Thymus (tissue), 14 donors: ENCODE measurements at places on chromosomes 2 and 18. TPM values are rescaled to one million over a fixed set of nuclear protein-coding genes. Genes with fewer than 3 reads are reported as not detected.

DNA sequence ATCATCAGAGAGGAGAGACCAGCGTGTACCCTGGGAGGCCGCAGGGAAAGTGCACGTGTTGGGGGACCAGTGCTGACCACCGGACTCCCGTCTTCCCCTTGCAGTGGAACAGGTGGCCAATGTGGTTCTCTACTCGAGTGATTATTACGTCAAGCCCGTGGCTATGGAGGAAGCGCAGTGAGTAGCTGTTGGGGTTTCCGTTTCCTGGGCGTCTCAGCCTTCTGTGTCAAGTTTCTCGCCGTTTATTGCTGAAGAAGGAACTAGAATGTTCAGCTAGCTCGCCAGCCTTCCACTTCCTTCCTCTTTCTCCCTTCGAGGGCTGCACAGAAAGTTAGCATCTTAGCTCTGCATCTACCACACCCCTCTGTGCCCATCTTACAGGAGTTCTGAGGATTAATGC lies 22.8 kb upstream of the DGKD start:
- H3K27ac ChIP-seq, result peak overlapping the region; percentile 89
- H3K4me1 ChIP-seq, result peaks cover 4% of the 10 kb centered on the region
- H3K4me3 ChIP-seq, result peak overlapping the region; percentile 29
- no peaks in the 10 kb centered on the region for H3K27me3 ChIP-seq
- no peaks in the 10 kb centered on the region for H3K36me3 ChIP-seq
- DNase-seq, result peak; percentile 93

DNA sequence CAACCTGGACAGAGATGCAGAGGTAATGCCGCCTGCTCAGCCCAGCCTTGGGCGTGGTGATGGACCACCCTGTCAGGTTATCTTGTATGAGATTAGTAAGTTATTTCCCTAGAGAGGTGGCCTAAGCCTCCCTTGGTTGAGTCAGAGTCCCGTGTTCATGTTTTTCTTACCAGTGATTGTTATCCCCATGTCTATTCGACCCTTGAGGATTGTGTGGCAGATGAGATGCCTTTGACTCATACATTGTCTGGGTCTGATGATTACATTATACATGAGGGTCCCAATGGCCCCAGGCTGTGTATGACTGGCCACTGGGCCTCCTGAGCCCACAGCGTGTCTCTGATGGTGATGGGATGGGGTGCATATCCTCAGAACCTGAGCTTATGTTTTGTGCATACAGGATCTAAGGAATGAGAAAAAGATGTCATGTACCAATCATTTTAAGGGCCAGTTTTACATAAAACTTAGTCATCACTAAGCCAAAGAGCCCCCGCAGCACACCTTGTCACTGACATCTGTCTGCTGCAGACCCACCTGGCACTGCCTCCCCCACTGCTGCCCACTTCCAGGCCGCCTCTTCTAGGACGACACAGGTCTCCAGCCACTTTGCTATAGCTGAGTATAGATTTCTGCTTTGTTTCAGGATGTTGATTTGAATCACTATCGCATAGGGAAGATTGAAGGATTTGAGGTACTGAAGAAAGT lies 7.7 kb downstream of the PPP1R7 start:
- no peak overlapping the region for H3K27ac ChIP-seq
- no peaks in the 10 kb centered on the region for H3K4me1 ChIP-seq
- DNase-seq, result no peak
- H3K36me3 ChIP-seq, result peaks cover 55% of the 10 kb centered on the region
- no peaks in the 10 kb centered on the region for H3K27me3 ChIP-seq

GRCh38 chr2:105261061-105261460 lies 19.5 kb downstream of the GPR45 start:
- no peaks in the 10 kb centered on the region for H3K4me1 ChIP-seq
- H3K36me3 ChIP-seq, result peaks cover 9% of the 10 kb centered on the region
- no peaks in the 10 kb centered on the region for H3K27me3 ChIP-seq
- H3K27ac ChIP-seq, result no peak overlapping the region

GRCh38 chr2:48471048-48471474 lies 58.9 kb upstream of the STON1 start:
- no peaks in the 10 kb centered on the region for H3K27me3 ChIP-seq
- H3K4me3 ChIP-seq, result no peak overlapping the region
- no peaks in the 10 kb centered on the region for H3K4me1 ChIP-seq
- peaks cover 41% of the 10 kb centered on the region for H3K36me3 ChIP-seq
- DNase-seq, result no peak

GRCh38 chr2:179951680-179952079 lies 55.4 kb downstream of the CWC22 start:
- H3K36me3 ChIP-seq, result peaks cover 57% of the 10 kb centered on the region
- no peak overlapping the region for H3K4me3 ChIP-seq
- no peak overlapping the region for H3K27ac ChIP-seq
- no peaks in the 10 kb centered on the region for H3K27me3 ChIP-seq
- H3K4me1 ChIP-seq, result no peaks in the 10 kb centered on the region

DNA sequence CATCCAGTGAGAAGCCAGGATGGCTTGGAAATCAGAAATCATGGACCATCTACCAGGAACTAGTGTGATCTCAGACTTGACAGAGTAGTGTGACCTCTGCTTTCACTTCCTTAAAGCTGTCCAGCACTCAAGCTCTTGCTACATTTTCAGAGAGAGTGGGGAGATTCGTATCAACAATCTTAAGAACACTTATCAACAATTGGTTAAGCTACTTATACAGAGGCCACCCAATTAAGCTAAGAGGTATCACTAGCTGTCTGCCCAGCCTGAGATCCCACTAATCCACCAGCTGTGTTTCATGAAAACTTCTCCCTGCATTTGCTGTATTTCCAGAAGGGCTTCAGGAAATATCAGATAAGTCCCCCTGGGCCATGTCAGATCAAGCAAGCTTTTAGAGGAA lies 4.2 kb downstream of the RPRM start:
- no peak overlapping the region for H3K4me3 ChIP-seq
- no peak for DNase-seq
- H3K27me3 ChIP-seq, result peaks cover 33% of the 10 kb centered on the region
- no peaks in the 10 kb centered on the region for H3K4me1 ChIP-seq
- no peak overlapping the region for H3K27ac ChIP-seq
- no peaks in the 10 kb centered on the region for H3K36me3 ChIP-seq

DNA sequence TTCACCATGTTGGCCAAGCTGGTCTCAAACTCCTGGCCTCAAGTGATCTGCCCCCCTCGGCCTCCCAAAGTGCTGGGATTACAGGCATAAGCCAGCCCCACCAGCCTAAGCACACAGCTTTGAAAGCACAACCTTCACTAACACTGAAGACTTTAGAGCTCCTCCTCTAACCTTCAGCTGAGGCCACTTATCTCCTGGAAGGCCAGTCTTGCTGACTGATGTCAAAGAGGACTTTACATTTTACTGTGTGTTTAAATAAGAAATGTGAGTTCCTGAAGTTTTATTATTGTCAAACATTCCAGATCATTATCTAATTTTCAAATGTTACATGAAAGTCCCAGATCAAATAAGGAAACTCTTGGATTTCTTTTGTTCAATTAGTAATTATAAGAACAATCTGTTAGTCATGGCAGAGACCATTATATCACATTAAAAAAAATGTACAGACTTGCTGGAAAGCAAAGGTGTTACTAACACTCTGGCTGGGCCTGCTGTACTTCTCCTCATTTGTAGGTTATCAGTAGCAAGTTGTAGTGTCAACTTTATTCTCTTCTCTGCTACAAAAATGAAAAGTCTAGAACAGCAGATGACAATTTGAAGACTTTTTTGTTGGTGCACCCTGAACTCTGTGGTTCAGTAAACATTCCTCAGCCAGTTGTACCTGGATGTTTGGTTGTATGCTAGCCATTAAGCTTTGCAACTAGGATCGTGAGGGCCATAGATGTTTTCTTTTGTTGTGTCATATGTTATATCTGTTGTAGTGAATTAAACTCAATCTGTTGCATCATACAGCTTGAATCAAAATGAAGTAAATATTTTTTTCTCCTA lies 80.0 kb downstream of the AOX1 start:
- no peak overlapping the region for H3K27ac ChIP-seq
- no peaks in the 10 kb centered on the region for H3K36me3 ChIP-seq
- no peak for DNase-seq
- no peaks in the 10 kb centered on the region for H3K27me3 ChIP-seq
- H3K4me3 ChIP-seq, result no peak overlapping the region

DNA sequence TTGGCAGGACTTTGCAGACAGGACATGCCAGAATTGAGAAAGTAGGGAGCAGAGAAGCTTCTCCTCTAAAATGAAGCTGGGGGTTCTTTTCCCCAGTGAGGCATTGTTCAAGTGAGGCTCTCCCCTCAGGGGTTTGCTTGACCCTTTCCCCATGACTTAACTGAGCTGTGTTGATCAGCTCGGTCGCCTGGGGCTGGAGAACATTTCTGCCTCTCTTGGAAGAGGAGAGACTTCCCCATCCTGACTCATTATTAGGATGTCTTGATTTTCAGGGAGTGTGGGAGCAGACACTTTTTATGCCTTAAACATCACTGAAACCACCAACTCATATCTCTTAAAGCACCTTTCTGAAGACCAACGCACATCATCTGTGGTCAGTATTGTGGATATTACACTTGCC lies 27.9 kb upstream of the GLI2 start:
- no peaks in the 10 kb centered on the region for H3K4me1 ChIP-seq
- no peaks in the 10 kb centered on the region for H3K36me3 ChIP-seq
- no peak for DNase-seq

GRCh38 chr18:8538935-8539334 lies 70.3 kb upstream of the RAB12 start:
- no peak overlapping the region for H3K27ac ChIP-seq
- no peaks in the 10 kb centered on the region for H3K36me3 ChIP-seq
- H3K4me1 ChIP-seq, result no peaks in the 10 kb centered on the region
- DNase-seq, result no peak
- H3K27me3 ChIP-seq, result no peaks in the 10 kb centered on the region
- no peak overlapping the region for H3K4me3 ChIP-seq

GRCh38 chr2:237299906-237300305 lies 114.1 kb downstream of the COL6A3 start:
- no peaks in the 10 kb centered on the region for H3K36me3 ChIP-seq
- H3K4me3 ChIP-seq, result no peak overlapping the region
- H3K27me3 ChIP-seq, result no peaks in the 10 kb centered on the region
- H3K27ac ChIP-seq, result no peak overlapping the region
- DNase-seq, result no peak

DNA sequence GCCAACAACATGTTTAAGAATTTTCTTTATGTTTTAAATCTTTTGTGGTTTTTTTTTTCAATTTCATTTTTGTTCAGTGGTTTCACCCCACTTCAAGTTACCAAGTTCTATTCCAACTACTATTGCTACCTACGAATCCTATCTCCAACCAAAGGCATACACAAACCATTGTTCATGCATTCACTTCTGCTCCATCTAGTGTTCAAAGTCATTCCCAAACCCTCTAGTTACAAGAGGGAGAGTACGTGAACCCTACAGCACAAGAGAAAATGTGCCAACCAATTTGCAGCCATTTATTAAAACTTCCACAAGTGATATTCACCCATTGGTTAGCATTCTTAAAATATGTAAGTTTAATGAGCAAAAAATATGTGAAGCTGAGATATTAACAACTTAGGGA lies 295.1 kb upstream of the KYNU start:
- H3K4me3 ChIP-seq, result no peak overlapping the region
- H3K27me3 ChIP-seq, result no peaks in the 10 kb centered on the region
- H3K36me3 ChIP-seq, result no peaks in the 10 kb centered on the region
- no peaks in the 10 kb centered on the region for H3K4me1 ChIP-seq
- no peak for DNase-seq
- H3K27ac ChIP-seq, result no peak overlapping the region

GRCh38 chr2:74566754-74567085 lies 12.2 kb downstream of the DOK1 start:
- no peak for DNase-seq
- H3K4me1 ChIP-seq, result no peaks in the 10 kb centered on the region
- H3K36me3 ChIP-seq, result no peaks in the 10 kb centered on the region
- no peak overlapping the region for H3K4me3 ChIP-seq

- no peak for DNase-seq
- no peaks in the 10 kb centered on the region for H3K4me1 ChIP-seq
- no peaks in the 10 kb centered on the region for H3K36me3 ChIP-seq
- no peak overlapping the region for H3K4me3 ChIP-seq
These were observed 148.9 kb upstream of the BCL2L11 start for GRCh38 chr2:110971811-110972210.

- H3K4me1 ChIP-seq, result peaks cover 52% of the 10 kb centered on the region
- DNase-seq, result no peak
- H3K27me3 ChIP-seq, result no peaks in the 10 kb centered on the region
- H3K27ac ChIP-seq, result peak overlapping the region; percentile 53
These were observed 22.4 kb upstream of the MGAT5 start for GRCh38 chr2:134231301-134231964.

DNA sequence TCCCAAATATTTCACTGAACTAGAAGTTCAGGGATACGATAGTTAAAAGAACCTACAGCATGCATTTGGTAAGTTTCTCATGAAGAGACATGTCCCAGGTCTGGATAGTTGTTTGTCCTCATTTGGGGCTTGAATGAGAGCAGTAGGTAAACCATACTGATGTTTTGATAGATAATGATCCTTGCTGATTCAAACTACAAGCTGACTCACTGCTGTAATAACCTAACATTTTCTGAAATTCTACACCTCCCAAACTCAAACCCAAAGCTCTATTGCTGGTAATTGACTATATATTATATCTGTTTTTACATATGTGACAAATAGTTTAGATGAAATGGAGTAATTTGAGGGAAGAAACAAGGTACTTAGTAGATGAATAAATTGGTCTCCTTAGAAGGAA lies 154.1 kb upstream of the BOD1L2 start:
- DNase-seq, result no peak
- H3K27ac ChIP-seq, result no peak overlapping the region
- no peaks in the 10 kb centered on the region for H3K27me3 ChIP-seq
- H3K36me3 ChIP-seq, result no peaks in the 10 kb centered on the region
- no peak overlapping the region for H3K4me3 ChIP-seq
- no peaks in the 10 kb centered on the region for H3K4me1 ChIP-seq

DNA sequence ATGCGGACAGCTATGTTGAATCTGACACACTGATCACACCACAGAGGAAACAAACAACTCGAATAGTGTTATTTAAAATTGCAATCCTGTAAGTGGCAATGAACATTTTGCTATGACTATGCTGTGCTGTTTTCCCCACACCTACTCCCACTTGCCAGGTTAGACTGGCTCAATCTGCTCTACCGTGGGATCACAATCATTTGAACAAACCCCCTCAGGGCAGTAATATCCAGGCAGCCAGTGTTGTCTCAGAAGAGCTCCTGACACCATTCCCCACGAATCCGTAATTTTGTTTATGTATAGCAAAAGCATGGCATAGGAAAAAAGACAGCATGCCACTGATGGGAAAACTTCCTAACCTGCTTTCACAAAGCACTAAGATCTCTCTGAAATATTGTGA lies 284.3 kb downstream of the ERBB4 start:
- no peak overlapping the region for H3K27ac ChIP-seq
- no peaks in the 10 kb centered on the region for H3K4me1 ChIP-seq
- no peaks in the 10 kb centered on the region for H3K36me3 ChIP-seq
- H3K4me3 ChIP-seq, result no peak overlapping the region
- no peaks in the 10 kb centered on the region for H3K27me3 ChIP-seq

DNA sequence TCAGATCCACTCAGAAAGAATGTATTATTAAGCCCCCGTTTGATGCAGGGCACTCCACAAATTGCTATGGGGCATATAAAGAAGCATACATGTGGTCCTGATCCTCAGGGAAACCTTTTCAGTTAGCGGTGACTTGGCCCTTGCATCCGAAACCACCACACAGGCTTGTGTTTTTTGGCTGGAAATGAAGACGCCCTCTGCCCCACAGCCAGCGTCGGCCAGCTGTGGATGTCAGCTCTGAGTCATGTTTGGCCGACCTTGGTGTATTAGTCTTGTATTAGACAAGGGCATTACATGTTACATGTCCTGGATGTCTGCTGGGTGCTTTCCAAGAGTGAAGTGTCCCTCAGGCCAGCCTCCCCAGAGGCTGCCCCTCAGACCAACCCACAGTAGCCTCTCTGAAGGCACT lies 107.6 kb upstream of the MAP3K20 start:
- H3K36me3 ChIP-seq, result no peaks in the 10 kb centered on the region
- H3K4me3 ChIP-seq, result no peak overlapping the region
- H3K4me1 ChIP-seq, result peaks cover 66% of the 10 kb centered on the region

The CROCC2 gene
- total RNA-seq, result not detected

The ZSWIM2 gene
- total RNA-seq, result not detected

The RBM44 gene
- 0.85 TPM for total RNA-seq

The CD8B2 gene
- total RNA-seq, result 22.1 TPM

The SLC4A1AP gene
- 27.1 TPM for total RNA-seq

The ANKRD62 gene
- total RNA-seq, result not detected
